Caudate nucleus (tissue), 63 donors: ENCODE measurements at places on chromosomes 3 and 15.
A peak's percentile ranks its signal among the peaks of the same experiment; 100 is the strongest.

DNA sequence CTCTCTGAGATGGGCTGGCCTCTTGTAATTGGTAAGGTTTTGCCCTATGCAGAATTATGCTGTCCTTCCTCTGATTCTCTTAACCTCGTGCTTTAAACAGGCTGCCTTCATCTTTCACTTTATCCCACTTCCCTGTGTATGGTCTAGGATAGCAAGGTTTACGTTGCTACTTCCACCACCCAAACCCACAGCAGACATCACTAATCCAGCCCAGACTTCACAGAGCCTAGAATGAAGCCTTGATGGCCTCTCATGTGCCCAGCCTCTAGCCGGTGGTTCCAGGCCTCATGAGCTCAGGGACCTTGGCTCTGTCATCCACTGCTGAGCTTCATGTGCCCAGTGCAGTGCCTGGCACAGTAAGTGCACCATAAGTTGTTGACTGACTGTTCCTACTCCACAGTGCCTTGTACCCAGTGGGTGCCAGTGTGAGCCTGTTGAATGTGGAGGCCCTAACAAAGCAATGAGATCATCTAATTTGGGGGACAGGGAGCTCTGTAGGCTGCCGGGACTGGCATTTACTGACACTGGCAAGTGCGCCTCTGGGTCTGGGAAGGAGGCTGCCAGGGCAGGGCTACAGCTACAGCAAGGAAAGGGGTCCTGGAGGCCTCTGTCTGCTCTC lies 12.5 kb downstream of the SLC6A6 start:
- no peak for DNase-seq

GRCh38 chr3:182220013-182220412 lies 508.3 kb downstream of the SOX2 start:
- DNase-seq = no peak

DNA sequence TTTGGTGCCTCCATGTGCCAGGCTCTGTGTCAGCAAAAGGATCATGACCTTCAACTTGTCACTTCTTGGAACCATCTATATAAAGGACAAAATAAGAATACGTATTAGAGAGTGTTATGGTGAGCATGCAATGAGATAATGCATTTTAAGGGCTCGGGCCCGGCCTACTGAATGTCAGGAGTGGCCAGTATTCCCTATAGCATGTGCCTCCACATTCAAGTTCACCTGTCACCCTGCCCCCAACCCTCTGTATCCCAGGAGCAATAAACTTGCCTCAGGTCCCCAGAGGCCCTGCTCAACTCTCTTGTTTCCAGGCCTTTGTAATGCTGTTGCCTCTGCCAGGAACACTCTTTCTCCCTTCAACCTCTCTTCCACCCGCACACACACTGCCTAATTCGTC lies 90.2 kb upstream of the SLC6A11 start:
- no peak for DNase-seq

DNA sequence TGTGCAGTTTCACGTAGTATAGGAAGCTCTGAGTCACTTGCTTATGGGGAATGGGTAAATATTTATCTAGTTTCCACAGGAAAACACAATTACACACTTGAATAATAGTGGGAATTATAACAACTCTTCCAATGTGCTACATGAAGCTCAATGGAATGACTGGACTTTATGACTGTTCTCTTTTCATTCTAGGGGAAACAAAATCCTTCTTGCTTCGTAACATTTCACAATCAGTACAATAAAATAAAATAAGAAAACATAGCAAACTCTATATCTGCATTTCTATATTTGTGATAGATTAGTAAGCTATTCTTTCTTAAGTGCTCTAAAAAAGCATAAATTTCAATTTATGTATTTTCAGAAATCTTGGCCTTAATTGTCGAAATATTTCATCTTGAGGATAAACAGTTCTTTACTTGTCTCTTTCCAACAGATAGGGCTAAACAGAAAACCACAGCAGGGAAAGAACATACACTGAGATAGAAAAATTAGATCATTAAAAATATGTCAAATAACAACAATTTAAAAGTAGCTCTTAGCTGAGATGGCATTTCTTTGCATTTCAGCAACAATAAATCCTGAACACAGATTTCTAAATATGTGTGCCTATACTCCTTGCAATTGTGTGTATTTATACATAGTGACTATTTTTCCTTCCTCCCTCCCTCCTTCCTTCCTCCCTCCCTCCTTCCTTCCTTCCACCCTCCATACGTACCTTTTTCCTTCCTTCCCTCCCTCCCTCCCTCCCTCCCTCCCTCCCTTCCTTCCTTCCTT lies 395.5 kb upstream of the KCNMB2 start:
- no peak for DNase-seq

DNA sequence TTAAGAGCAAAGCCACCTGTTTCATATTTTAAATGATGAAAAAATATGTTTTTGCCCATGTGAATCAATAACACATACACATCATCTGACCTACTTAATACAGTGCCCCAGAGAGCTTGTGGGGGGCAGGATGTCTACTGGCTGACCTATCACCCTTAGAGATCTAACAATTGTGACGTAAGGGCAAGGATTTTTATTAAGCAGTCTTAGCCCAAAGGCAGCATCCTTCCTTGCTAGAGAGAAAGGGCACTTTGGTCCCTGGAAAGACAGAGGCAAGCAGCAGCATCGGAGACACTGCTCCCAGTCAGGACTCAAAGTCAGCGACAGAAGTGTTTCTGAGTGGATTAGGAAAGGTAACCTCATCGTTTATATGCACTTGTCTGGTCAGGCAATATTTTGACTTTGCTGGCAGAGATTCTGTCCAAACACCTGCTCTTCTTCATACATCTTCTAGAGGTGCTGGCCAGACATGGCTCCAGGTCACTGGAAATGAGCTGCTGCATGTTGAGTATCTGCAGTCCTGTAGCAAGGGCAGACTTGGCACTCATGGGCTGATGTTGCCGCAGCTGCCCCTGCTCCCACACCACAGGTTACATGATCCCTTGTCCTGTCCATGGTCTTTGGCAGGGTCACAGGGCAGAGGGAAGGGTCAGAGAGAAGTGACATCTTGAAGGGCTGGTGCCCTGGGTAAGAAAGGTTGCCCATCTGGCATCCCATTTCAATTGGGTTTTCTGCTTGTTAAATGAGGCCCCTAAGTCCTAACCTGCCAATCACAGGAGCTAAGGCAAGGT lies 1.8 kb downstream of the CXCR6 start:
- DNase-seq = no peak

GRCh38 chr3:49025005-49025792 lies 3.3 kb downstream of the NDUFAF3 start:
- DNase-seq = no peak

DNA sequence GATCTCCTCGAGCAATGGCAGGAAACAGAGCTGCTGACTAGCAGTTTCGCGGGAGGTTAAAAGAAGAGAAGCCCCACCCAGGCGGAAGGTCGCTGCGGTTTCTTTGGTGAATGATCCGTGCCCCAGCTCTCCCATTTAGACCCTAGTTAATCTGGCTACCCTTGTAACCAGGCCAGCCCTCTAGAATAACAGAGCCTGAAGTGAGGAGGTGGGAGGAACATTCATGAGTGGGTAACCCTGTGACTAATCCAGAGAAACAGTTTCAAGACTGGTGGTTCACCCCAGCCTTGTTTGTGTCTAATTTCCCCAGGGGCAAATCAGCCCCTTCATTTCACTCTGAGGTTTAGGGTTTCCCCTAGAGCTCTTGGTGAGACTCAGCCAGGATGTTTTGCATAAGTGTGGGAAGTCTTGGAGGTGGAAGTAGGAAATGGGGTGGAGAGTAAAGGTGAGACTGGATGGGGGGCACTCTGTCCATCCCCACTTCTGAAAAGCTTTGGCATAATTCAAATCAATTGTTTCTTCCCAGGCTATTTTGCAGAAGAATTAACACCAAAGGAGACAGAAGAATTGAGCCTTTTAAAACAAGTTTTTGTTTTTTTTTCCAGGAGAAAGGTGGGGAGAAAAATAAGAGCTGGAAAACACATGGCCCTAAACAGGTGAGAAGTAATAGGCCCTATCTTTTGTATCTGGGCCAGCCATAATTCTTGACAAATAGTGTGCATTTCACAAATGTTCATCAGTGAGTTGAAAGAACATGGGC lies 303.1 kb downstream of the RPLP1 start:
- no peak for DNase-seq

GRCh38 chr15:59313641-59314332 lies 58.9 kb downstream of the MYO1E start:
- no peak for DNase-seq

DNA sequence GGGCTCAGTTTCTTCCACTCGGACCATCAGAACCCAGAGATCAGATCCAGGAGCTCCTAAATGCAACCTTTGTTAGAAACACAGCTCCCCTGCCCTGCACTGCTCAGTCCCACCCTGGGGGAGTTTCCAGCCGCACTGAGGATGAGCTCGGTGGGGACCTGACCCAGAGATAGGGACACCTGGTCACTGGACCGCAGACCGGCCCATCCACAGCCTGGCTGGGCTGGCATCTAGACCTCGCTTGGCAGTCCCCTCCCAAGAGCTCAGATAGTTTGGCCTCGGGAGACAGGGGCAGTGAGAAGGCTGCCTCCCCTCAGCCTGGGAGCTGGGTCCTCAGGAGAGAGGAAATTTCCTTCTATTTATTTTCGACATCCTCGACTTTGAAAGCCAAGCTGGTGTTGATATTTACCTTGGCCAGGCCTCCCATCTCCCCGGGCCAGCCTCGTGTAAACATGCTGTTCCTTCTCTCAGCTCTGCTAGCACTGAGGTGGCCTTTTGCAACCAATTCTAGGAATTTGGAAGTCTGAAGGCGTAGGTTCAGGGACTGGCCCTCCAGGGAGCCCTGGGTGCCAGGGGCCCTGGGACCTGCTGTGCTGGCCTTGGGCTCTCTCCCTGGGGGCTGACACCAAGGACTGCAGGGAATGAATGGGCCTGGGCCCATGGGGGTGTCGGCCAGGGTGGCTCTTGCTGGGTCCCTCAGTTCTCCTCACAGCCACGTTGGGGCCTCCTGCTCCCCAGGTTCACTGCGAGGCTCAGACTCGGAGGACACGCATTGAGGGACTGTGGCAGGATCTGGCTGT lies 90.1 kb downstream of the VGLL4 start:
- DNase-seq = no peak

GRCh38 chr15:94411846-94412245 lies 180.5 kb downstream of the MCTP2 start:
- DNase-seq = no peak

DNA sequence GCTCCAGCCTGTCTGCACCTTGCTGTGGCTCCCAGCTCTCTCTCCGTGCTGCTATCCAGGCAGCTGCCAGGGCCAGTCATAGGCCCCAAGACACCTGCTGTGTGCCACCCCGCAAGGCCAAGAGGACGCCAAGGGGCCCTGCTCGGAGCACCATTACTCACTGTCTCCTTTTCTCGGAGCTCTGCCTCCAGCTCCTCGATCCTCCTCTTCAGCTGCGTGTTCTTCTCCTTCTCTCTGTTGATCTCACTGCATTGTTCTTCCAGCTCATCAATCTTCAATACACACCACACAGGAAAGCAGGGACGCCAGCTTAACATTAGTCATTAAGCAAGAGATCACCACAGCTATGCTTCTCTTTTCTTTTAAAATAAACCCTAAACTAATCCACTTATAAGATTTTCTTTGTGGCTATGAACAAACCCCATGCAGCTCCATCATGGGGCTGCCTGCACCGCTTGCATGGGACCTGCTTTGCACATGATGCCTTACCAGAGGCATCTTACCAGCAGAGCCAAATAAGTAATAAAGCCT lies 42.6 kb downstream of the WHAMM start:
- DNase-seq = no peak

DNA sequence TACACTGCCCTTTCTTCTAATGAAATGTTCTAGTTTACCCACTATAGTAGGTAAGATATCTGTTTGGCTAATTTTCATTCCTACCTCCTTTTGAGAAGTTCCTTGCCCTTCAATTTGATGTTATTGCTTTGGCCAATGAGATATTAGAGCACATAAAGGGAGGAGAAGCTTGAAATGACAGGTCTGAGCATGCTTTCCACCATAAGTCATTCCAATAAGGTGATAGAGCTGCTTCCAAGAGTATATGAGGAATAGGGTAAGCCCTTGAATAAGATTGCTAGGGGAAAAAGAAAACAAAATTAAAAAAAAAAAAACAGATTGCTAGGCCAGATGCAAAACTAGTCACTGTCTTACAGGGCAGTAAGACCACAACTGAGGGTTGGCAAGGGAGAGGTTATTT lies 78.9 kb upstream of the TRIM42 start:
- DNase-seq = no peak

DNA sequence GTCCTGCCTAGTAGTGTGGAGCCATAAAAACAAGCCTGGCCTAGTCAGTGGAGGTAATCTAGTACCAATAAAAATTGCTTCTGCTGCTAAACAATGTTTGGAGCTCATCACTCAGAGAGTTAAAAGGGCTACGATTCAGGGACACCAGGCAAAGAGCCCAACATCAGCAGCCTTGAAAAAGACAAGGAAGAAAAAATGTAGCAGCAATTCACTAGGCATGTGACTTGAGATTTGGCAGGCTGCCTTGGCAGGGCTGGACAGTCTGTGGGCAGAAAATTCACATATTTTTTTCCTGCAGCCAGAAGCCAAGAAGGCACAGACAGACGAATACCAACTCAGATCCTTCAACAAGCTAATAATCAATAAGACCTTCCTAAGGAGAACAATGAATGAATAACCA lies 47.2 kb downstream of the IGSF11 start:
- peak; percentile 81 for DNase-seq

GRCh38 chr3:4812591-4812990 lies 166.6 kb upstream of the BHLHE40 start:
- no peak for DNase-seq

DNA sequence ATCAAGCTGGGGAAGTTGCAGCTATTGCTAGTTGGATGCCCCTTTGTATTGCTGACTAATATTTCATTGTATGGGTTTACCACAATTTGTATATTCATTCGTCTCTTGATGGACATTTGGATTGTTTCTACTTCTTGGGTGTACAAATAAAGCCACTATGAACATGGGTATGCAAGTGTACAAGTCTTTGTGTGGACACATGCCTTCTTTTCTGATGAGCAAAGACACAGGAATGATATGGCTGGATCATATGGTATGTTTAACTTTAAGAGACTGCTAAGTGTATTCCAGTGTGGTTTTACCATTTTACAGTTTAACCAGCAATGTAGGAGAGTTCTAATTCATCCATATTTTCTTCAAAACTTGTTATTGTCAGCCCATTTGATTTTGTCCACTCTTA lies 32.2 kb downstream of the NECTIN3 start:
- DNase-seq = no peak

DNA sequence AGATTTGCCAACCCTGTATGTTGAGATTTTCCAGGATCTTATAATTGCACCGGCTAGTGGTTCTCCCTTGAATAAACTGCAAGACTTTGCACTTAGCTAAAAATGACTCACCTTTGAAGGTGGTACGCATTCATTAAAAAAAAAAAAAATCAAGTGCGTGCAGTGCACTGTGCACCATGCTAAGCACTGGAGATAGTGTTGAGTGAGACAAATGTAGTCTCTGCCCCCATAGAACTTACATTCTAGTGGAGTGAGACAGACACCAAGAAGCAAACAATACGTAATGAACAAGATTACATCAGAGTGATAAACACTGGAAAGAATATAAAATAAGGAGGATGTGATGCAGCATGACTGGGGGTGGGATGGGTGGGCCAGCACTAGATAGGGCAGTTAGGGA lies 69.4 kb downstream of the ITPR1 start:
- no peak for DNase-seq
